DMS53 (cell line): ENCODE measurements at places on chromosomes 2 and 18.

GRCh38 chr2:25305775-25306174, 36.0 kb downstream of the DNMT3A start:
- DNase-seq, result no peak

- DNase-seq, result no peak
These were observed 73.2 kb upstream of the BOD1L2 start for GRCh38 chr18:57073501-57074187.

DNA sequence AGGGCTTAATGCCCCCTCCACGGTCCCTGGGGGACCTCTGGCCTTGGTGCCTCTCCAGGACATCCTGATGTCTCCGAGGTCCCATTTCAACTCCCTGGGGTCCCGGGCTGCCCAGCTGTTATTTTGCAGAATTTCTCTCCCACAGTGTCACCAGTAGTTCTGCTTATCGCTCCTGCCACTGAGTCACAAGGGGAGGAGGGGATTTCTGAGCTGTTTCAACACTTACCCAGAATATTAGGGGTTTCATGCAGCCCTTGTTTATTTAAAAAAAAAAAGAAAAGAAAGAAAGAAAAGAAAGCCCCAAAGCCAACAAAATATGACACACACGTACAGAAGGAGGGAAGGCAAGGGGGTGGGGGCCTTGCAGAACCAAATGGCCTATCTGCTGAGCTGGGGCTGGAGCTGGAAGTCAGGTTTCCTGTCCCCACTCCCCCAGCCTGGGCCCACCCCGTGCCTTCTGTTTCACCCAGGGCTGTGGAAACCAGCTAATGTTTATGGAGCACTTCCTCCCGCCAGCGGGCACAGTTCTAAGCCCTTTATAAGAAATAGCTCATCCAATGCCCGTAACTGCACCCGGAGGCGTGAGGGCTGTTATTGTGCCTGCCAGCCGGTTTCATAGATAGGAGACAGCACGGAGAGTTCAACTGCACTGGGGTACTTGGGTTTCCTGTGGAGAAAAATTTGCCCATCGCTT, 8.4 kb upstream of the ARID5A start:
- DNase-seq, result no peak

- DNase-seq, result no peak
These were observed 2.1 kb upstream of the GALNT3 start for GRCh38 chr2:165796129-165796528.

DNA sequence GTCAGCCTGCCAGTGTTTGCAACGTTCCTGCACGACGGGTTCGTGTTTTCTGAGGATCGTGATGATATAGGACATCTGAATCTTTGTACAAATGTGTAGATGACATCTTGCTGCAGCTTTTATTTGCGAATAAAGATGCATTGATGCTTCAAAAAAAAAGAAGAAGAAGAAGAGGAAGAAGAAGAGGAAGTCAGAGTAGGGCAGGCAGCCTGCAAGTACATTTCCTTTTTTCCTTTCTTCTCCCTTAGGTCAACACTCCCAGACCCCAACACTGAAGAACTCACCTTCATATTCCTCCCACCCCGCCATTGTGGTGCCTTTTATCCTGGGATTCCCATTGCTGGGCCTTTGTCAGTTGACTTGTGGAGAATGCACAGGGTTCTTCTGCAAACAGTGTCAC, 91.5 kb downstream of the FHOD3 start:
- no peak for DNase-seq

DNA sequence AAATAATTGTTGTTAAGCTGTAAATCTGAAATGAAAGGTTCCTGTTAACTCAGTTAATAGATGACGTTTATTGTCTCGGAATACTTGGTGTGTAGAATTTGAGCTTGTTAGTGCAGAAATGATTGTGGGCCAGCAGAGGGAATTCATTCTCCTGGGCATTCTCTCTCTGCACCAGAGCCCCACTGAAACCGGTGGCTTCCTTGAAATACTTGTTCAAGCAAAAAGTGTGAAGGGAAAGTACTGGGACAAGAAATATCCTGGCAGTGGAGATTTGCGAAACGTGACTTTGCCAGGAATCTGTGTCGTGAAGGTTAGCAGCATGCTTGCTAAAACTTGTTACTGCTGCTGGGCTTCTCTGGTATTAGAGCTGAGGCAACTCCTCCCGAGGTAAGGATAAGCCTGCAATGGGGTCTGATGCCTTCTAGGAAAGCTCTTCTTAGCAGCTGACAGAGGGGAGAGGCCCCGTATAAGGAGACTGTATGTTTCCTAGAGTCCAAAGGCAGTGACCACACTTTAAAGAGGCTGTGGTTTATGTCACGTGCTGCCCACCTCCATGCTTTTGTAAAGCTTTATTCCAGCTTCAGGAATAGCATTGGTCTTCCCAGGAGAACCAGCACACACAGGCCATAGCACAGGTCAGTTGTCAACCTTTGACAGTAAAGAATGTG, 2.0 kb downstream of the ITGA6 start:
- DNase-seq, result peak; percentile 24

GRCh38 chr2:132605236-132606180, 64.5 kb downstream of the LYPD1 start:
- DNase-seq, result no peak

DNA sequence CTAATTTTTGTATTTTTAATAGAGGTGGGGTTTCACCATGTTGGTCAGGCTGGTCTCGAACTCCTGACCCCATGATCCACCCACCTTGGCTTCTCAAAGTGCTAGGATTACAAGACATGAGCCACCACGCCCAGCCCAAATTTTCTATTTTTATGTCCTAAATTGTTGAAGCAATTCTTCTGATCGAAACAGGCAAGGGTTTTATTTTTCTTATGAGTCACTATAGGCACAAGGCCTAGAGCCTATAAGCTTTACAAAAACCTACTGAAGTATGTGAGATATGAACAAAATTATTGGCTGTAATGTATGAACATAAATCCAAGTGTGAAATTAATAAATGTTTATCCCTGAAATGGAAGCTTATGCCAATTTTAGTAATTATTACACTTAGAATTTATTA, 464.2 kb upstream of the NRP2 start:
- no peak for DNase-seq

GRCh38 chr2:149160701-149161217, 122.3 kb downstream of the LYPD6B start:
- DNase-seq, result no peak
